ENCODE measurements at places on chromosomes 16 and 17.

- DNase-seq, result no peak
Measured at GRCh38 chr16:83929811-83930555, 23.1 kb upstream of the OSGIN1 start.

DNA sequence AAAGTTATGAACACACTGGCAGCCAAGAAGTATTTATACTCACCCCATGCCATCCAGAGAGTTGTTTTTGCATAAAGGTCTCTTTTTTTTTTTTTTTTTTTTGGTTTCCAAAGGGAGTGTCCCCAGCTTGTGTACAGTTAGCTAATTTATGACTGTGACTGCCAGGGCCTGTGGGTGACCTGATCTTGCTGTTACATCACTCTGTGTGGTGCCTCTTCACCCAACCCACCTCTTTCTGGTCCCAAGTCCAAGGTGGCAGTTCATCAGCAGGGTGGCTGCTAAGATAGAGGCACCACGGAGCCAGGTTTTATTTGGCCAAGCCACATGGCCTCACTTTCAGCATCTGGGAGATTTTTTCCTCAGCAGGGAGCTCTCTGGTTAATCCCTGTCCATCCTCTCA, at the start of gene NOS2:
NOS2 (minus strand) TSS at position 8 of the 400 bp plus-strand sequence. CDS start 1,720 bp downstream, outside the sequence.
- DNase-seq, result no peak

DNA sequence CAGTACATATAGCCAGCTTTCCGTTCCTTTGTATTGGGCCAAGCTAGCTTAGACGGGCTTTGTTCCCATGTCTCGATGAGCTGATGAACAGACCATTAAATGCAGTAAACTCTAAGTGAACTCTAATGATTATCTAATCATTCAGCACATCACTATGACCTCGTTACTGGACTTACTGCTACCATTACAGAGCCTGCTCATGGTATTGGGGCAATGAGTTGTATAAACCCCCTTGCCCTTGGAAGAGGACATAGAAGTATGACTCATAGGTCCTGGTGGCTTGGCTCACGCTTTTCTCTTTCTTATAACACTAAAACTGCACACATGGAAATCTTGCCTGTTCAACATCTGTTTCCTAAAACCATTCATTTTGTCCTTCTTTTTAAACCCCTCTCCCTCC, 93.6 kb upstream of the DYNLRB2 start:
- DNase-seq, result no peak

DNA sequence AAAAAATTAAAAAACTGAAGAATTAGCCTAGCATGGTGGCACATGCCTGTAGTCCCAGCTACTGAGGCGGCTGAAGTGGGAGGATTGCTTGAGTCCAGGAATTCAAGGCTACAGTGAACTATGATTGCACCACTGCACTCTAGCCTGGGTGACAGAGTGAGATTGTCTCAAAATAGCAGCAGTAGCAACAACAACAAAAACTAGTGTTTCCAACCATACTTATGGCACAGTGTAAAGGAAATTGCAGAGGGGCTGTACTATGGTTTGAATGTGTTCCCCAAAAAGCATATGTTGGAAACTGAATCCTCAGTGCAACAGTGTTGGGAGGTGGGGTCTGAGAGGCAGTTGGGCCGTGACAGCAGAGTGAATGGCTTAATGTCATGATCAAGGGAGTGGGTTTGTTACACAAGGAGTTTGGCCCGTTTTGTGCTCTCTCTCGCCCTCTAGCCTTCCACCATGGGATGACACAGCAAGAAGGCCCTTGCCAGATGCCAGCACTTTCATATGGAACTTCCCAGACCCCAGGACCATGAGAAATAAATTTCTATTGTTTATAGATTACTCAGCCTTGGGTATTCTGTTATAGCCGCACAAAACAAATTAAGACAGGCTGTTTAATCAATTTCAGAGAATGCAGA, 70.0 kb downstream of the PGS1 start:
- DNase-seq, result no peak

- no peak for DNase-seq
Measured at GRCh38 chr16:77611386-77611785, 110.9 kb upstream of the NUDT7 start.

- no peak for DNase-seq
Measured at GRCh38 chr17:76631821-76632565, 11.6 kb downstream of the ST6GALNAC1 start.

Data from cortex of kidney (tissue), 1 donor.